ENCODE measurements at places on chromosomes 12 and 14.

GRCh38 chr12:89645434-89645833 lies 63.2 kb downstream of the ATP2B1 start:
- no peak for DNase-seq

- DNase-seq, result no peak
Observed at GRCh38 chr12:24359418-24359817, 409.9 kb upstream of the SOX5 start.

DNA sequence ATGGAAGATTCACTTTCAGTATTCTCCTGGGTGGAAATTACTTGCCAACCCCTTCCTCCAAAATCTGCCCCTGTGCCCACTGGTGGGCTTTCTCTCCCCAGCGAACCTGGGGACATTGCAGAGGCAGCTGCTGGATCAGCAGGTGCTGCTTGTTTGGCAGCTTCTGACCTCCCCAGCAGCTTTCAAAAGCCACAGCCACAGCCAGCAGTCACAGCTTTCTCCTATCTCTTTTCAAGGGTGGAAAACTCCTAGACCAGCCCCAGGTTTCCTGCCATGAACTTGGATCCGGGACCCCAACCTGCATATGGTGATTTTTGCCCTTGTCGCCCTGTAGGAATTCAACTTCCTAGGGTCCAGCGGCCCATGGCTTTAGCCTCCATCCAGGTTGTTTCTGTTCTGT lies 330.8 kb downstream of the ADAMTS20 start:
- no peak for DNase-seq

GRCh38 chr14:104680056-104680805 lies 9.2 kb upstream of the INF2 start:
- DNase-seq, result no peak

DNA sequence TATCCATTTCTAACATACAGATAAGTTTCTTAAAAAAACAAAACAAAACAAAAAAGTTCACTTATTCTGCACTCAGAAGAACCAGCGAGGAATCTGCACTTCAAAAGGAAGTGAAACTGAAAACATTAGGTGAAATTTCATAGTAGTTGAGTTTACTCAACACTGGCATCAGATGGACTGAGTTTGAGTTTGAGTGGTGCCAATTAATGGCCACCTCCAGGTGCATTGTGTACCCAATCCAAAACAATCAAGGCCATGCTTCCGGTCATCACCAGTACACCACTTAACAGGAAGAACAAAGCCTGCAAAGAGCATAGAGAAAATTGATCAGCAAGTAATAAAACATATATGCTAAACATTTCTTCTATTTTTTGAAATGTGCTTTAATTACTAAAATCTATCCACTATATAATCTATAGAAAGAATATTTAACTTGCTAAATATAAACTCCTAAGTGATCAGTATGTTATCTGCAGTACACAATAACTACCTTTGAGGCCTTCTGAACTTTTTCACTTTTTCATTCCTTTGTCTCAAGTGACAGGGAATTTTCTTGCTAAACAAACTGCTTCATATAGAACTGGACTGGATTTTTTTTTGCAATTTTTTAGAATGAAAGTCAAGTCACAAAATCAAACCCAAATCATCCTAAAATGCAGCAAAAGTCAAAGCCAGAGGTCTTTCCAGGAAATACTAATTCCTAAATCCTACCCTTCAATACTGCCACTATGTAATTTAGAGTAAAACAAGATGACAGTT lies 11.5 kb downstream of the SLC38A2 start:
- no peak for DNase-seq

DNA sequence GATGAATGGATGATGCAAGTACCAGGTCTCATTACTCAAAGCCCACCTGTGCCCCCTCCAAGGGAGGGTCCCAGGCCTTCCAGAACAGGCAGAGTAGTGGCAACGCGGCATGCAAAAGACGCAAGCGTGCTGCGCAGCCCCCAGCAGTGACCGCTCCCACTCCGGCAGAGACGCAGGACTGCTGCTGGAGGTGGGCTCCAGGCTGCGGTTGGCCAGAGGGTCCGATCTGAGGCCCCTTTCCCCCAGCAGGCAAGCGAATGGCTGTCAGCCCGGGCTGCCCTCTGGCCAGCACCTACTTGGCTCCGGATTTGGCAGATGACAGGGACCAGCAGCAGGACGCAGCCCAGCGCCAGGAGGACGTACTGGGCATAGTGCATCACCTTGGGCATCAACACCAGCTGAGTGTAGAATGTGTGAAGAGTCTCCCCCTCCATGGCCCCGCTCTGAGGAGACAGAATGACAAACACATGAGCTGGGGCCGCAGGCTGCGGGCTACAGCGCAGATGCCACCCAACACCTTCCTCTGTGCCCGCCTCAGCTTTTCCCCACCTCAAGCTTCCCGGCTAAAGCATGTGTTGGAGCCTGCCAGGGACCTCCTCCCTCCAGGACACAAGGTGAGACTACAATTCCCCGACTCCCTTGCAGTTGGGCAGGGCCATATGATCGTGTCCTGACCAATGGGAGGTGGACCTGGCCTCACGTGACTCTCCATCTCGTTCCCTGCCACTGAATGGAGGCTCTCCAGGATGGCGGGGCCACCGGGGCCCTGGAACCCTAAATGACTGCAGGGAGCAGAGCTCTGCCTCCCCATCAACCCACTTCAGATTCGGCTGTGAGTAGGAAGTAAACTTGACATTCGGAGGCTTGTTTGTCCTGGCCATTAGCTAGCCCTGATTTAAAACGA lies 77.4 kb downstream of the SCARB1 start:
- DNase-seq, result peak; percentile 94

GRCh38 chr12:68137335-68137830 lies 22.2 kb downstream of the IFNG start:
- DNase-seq, result no peak

DNA sequence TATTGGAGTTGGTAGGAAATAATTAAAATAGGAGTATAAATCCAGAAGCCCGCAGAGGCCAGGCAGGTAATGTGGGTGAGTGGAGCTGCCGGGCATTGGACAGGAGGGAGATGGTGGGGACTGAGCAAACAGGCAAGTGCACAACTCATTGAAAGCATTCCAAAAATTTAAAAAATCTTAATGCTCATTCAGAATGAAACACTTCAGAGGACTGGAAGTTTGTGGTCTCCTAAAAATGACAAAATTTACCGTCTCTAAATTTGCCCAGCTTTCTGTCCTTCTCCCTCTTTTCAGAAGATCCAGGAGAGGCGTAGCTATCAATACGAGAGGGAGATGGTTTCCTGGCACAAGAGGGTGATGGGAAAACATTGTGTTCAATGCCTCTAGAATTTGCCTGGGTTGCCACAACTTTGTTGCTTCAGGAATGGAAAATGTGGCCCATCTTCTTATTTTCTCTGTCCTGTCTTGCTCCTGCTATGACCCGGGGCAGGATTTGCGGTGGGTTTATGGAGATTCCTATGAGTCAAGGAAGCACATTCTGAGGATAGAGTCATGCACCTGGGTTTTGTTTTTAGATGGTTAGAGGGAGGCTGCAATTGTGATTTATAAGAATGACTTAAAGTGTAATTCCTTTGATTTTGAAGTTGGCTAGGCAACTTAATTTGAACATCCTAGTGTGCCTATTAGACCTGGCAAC lies 72.2 kb downstream of the BORCS5 start:
- DNase-seq, result no peak

GRCh38 chr12:108804271-108804953 lies 53.0 kb downstream of the SSH1 start:
- peak; percentile 84 for DNase-seq

DNA sequence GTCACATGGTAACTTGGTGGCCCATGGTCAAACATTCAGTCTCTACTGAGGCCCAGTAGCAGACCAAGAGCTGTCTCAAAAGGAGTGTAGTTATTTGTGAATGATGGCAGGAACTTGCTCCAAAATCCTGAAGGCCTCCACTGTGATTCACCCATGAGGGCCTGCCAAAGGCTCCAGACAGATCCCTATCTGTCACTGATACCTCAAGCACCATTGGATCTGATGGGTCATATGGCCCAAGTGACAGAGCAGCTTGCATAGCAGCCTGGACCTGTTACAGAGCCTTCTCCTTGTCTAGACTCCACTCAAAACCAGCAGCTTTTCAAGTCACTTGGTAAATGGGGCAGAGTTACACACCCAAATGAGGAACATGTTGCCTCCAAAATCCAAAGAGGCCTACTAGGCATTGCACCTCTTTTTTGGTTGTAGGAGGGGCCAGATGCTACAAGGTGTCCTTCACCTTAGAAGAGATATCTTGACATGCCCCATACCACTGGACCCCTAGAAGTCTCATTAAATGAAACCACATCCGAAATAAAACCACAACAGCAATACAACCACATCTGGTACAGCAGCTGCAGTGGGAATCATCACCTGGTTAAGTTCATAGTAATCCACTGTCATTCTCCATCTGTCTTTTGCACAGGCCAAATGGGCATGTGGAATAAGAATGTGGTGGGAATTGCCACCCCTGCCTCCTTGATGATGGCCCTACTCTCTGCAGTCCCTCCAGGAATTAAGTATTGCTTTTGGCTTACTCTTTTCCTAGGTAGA lies 150.4 kb upstream of the MAX start:
- no peak for DNase-seq

- no peak for DNase-seq
Observed at GRCh38 chr14:30240685-30241084, 313.0 kb upstream of the PRKD1 start.

GRCh38 chr14:76329154-76329928 lies 46.6 kb upstream of the ESRRB start:
- no peak for DNase-seq

GRCh38 chr14:72380456-72380855 lies 448.2 kb downstream of the RGS6 start:
- no peak for DNase-seq

GRCh38 chr12:94791933-94792332 lies 141.6 kb upstream of the TMCC3 start:
- DNase-seq, result no peak

DNA sequence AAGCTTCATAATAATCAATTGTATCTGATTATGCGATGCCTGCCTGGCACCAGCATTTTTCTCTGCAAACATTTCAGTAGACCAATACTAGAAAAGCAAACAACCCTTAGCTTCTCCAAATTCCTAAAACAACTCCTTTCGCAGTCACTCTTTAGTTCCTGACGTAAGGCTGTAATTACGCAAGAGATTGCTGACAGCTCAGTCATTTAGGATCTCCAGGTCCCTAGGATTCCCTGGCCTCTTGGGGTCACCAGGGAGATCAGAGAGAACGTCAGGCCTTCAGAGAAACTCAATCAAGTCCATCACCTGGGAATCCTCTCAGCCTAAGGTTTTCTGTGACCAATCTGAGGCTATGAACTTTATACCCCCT lies 390.6 kb downstream of the PAWR start:
- DNase-seq, result no peak

- no peak for DNase-seq
Observed at GRCh38 chr14:104545942-104546501, 33.5 kb upstream of the C14orf180 start.

- DNase-seq, result no peak
Observed at GRCh38 chr14:67837011-67837624, 17.5 kb downstream of the RAD51B start.

DNA sequence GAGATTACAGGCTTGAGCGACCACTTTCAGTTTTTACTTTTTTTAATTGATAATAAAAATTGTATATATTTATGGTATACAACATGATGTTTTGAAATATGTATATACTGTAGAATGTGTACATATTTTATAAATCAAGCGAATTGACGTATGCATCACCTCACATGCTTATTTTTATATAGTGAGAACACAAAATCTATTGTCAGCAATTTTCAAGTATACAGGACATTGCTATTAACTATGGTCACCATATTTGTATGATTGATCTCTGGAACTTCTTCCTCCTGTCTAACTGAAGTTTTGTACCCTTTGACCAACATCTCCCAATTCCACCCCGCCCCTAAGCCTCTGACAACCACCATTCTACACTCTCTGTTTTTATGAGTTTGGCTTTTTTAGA lies 56.3 kb upstream of the KICS2 start:
- no peak for DNase-seq

GRCh38 chr14:96071561-96071960 lies 32.4 kb downstream of the C14orf132 start:
- no peak for DNase-seq

- no peak for DNase-seq
Observed at GRCh38 chr12:50933459-50934124, 18.8 kb upstream of the HIGD1C start.

- no peak for DNase-seq
Observed at GRCh38 chr14:67622675-67623074, 3.0 kb downstream of the ARG2 start.

DNA sequence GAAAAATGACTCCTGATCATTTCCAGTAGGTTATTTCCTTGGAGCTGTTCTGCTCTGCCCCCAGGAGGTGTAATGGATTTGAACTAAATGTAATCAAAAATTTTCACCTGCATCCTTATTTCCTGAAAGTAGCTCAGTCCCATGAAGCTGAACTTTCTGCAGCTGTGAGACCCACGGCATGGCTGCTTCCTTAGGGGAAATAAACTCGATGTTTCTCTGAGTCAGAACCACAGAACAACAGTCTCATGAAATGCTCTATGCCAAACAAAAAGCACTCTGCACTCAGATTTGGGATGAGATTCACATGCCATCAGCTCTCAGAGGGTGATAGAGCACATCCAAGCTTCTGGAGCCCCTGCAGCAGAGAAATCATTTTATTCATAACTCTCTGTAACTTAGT lies 224.1 kb upstream of the PLEKHG7 start:
- DNase-seq, result no peak

DNA sequence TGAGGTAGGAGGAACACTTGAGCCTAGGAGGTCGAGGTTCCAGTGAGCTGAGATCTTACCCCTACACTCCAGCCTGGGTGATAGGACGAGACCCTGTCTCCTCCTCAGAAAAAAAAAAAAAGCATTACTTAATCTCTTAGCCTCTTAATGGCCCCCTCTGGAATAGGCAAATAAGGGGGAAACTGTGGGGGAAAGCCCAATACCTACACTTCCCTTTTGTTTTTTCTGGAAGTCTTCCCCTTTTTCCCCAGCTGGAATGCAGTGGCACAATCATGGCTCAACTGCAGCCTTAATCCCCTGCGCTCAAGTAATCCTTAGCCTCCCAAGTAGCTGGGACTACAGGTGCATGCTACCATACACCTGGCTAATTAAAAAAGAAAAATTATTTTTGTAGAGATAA lies 32.2 kb downstream of the RCOR1 start:
- DNase-seq, result no peak

DNA sequence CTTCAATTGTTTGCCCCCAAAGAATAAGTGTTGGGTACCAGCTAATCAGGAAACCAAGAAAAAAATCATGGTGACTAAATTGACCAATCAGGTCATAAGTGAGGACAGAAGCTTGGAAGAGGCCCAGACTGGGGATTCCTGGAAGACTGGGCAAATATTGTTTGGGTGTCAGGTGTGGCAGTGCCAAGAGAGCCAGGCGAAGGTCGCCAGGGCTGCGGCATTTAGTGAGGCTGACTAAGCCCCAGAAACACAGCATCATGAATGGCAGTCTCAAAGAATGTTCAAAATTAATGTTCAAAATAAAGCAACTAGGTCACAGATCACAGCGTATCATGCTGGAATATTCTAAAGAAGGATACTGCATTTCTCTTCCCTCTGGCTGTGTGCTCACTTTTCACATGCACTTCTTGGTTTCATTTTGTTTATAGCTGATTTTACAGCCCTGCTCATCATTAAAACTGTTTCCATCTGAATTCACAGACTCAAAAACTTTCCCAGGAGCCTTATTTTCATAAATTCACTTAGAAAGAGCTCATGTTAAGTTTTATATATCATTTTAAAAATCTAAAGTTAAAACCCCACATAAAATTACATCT lies 85.3 kb upstream of the OVCH1 start:
- no peak for DNase-seq

Data from right atrium auricular region (tissue), 2 donors.